ENCODE measurements at places on chromosomes 5 and 9.

- DNase-seq: peak; percentile 75
Observed at GRCh38 chr5:149337736-149338135, 7.6 kb upstream of the GRPEL2 start.

DNA sequence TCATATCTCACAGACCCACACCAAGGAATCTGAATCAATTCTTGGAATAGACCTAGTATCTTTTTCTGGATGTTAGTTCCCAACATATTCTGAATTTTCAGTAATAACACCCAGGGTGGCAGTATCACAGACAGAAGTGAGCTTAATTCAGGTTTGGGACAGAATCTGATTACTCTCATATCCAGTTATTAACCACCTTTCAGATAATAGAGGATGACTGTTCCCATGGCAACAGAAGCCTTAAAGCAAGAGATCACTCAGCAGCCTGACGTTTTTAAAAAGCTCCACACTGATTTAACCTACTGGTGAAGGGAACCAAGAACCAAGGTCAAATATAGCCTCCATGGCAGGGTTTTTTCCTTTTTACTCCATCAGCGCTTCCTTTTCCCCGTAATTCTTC is 68.4 kb downstream of the ACTBL2 start:
- DNase-seq: no peak

GRCh38 chr5:10583663-10584572 is 20.0 kb downstream of the ANKRD33B start:
- no peak for DNase-seq

DNA sequence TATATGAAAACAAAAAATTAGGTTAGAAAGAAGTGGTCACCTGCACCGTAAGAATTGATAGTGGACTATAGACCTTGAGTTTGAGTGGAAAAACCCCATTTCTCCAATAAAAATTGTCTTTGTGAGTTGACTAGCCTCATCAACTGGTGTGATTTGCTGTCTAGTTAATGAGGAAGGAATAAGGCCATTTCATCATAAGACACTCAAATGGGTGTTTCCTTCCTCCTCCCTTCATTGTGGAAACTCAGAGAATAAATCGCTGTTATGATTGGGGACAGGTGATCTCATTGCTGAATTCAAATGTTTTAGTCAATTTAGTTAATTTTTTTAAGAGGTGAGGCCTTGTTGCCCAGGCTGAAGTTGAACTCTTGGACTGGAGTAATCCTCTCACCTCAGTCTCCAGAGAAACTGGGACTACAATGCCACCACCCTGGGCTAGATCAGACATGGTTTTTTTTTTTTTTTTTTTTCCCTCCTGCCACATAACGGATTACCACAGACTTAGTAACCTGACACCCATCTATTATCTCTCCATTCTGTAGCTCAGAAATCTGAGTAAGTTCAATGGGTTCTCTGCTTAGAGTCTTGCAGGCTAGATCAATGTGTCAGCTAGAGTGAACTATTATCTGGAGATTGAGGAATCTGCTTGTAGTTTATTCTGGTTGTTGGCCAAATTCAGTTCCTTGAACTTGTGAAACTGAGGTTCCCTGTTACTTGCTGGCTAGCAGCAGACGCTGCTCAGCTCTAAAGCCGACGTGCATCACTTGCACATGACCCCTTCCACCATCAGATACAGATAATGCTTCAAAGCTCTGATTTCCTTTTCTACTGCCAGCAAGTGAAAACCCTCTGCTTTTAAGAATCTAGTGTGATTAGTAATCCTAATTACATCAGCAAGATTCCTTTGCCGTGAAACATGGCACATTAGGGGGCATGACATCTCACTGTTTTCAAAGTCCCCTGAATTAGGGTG is 663.8 kb upstream of the CDH9 start:
- no peak for DNase-seq

- DNase-seq: peak; percentile 67
Observed at GRCh38 chr9:127503947-127504886, 52.9 kb downstream of the LRSAM1 start.

GRCh38 chr5:59198365-59198764 is 615.5 kb downstream of the RAB3C start:
- no peak for DNase-seq

DNA sequence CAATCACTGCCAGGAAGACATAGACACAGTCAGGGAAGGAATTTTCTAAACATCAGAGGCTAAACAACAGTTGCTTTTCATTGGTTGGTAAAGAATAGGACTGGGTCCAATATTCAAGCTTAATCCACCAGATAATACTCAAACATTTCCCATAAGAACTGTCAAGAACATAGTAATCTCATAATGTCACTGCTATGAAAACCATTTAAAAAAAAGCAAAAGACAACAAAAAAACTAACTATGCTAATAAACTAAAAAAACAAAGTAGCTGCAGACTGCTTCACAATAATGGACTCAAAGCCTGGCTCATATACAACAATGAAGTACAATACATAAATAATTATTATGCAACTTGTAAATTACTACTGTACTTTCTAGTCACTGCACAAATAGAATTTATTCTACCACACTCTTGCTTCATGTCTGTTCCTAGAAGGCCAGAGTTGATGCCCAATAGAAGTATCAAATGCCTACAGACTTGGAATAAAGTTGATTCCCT is 148.7 kb downstream of the MLLT3 start:
- no peak for DNase-seq

- DNase-seq: no peak
Observed at GRCh38 chr9:33659921-33660320, 135.4 kb upstream of the PRSS3 start.

DNA sequence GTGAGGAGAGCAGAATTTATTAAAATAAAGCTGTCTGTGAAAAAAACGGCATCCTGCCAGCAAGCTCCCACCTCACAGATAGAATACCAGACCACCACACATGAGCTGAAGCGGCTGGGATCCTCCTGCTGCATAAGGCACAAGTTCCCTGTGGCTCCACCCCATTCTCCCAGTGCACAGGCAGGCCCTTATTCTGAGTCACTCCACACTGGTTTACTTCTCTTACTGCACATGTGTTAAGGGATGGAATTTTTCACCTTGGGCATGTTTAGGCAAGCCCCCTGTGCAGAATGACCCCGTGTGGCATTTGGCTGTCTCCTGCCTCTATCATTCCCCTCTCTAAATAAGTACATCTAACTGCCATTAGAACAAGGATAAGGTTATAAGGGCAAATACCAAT is 115.0 kb upstream of the ELAVL2 start:
- no peak for DNase-seq

DNA sequence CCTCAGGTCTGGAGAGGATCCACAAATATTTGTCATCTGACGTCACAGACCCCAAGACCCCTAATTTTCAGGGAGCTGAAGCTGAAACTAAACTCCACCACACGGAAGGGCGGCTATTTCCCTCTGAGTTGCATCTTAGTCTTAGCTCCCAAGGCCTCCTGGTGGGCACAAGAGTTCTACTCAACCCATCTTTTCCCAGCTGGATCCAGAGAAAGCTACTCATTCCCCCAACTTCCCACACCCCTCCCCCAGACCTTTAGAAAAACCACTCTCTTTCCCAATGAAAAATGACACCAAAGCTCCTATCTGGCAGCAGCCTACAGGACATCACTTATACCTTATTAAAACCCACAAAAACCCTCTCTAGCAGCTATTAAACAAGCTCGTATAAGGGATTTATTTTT is 67.1 kb upstream of the SLC1A1 start:
- DNase-seq: no peak

DNA sequence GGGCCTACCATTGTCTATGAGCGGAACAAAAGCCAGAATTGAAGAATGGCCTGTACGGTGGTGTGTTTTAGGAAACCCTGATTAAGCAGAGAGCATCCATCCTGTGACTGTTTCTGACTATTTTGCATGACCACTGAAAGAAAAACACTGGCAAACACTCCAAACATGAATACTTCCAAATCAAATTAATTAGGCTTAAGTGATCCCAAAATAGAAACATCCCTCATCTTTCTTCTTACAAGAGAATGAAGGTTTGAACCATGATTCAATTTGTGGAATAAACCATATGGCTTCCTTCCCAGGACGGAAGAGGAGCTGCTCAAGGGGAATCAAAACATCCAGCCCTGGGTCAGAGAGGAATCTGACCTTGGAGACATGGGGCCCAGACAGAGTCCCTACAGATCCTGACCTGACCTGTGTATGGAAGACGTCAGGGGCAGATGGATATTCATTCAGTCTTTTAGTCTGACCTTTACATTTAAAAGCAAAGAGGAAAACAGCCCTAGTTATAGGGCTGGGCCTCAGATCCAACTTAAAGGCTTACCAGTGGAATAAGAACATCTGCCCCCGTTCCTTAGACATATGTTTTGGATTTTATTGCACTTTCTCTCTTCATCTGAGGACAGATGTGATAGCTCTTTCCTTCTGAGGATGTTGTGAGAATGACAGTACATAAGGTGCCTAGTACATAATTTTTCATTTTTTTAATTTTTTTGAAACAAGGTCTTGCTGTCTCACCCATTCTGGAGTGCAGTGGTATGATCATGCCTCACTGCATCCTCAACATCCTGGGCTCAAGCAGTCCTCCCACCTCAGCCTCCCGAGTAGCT is 17.6 kb upstream of the RECK start:
- DNase-seq: no peak

- DNase-seq: no peak
Observed at GRCh38 chr5:112735702-112736101, 2.0 kb upstream of the APC start.
